ENCODE measurements at places on chromosomes 16 and 17. TPM values are rescaled to one million over a fixed set of nuclear protein-coding genes. Genes with fewer than 3 reads are reported as not detected.

DNA sequence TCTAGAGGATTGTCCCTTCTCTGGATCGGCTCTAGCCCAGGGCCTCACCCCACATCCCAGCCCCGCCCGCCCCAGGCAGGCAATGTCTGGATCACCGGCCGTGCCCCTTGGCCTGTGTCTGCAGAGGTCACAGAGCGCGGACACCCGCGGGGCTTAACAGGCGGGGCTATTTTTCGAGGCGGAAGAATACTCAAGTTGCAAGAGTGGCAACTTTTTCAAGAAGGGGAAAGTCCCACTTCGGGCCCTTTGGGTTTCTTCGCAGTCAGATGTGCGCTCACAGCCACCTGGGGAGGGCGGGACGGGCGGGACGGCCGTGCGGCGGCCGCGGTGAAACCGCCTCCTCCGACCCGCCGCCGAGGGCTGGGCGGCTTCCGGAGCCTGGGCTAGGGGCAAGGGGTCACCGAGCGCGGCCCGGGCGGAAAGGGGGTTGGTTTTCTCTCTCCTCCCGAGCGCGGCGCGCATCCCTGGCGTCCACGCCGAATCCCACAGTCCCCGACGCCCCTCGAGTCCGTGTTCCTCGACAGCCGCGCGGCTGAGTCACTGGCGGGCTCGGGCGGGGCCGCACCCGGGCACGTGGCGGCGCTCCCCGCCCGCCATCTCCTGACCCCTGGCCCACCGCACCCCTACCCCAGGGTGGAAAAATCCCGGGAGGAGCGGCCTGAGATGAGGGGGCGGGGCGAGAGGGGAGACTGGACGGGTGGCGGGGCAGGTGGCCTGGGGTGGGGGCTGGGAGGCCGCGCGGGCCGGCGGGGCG is 1.2 kb upstream of the PFN1 start:
- DNase-seq: peak; percentile 83

- peak; percentile 60 for DNase-seq
Observed at GRCh38 chr16:3187798-3188674, at the start of gene OR1F1. Gene OR1F1 (plus strand): TSS chr16:3188204.

- no peak for DNase-seq
Observed at GRCh38 chr17:48445248-48445620, 15.2 kb upstream of the SKAP1 start.

DNA sequence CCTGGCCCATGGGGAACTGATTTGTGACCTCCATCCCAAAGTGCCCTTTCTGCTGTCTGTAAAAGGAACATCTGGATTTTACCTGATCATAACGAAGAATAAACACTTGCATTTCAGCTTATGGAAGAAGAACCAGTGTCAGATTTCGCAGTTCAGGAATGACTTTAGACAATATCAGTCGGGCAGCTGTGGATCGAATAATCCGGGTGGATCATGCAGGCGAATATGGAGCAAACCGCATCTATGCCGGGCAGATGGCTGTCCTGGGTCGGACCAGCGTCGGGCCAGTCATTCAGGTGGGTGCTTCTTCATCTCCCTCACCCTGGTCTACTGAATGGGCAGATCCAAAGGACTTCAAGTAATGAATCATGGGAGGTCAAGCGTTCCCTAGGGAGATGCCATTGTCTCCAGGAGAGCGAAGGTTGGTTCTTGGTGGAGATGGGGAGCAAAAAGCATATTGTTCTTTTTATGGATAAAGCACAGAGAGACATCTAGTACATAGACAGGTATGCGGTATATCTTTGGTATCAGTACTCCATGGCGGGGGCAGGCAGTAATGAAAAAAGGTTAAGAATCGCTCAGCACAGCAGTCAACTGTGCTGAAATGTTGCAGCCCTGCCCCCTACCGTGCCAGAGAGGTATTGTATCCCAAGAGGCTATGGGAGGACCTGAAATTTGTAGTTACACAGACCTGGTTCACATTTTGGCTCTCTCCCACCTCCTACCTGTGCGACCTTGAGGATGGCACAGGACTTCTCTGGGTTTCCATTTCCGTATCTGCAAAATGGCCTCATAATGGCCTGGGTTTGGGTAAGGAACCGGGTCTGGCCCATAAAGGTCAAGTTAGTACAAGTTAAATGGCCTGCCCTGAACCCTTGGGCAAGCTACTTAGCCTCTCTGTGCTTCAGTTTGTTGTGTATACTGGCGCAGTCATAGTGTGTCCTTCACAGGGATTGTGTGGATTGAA is 4.7 kb downstream of the COQ7 start:
- peak; percentile 75 for DNase-seq

Gene TEKT5
- not detected for total RNA-seq

Gene ZNF423
- total RNA-seq: not detected

All from MCF 10A (cell line).